Jurkat, Clone E6-1 (cell line): ENCODE measurements at places on chromosomes 16 and 17.
A peak's percentile ranks its signal among the peaks of the same experiment; 100 is the strongest.

DNA sequence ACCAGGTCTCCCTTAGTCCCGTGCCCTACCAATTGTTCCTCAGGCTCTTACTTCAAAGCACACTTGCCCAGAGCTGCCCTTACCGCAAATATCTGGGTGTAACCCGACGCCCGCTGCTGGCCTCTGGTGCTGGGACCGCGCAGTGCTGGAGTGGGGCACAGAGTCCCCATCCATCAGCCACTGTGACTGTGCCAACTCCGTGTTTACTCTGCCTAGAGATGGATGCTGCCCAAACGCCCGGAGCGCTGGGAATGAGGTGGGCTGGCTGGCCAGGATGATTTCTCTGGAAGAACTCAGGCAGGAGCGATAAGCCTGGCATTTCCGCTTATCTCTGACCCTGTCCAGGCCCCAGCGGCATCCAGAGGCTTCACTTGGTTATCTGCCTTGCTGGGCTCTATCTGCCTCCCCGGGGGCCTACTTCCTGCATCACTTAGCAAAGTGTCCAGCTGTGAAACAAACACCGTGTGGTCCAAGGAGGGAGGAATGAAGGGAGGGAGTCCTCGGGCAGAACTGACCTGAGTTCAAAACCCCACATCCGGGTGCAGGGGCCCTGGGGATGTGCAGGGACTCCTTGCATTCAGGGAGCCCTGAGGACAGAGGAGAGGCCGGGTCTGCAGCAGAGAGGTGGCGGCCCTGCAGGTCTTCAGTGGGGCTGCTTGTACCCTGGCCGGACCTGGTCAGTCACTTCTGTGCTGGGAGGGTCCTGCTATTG lies 9.4 kb upstream of the MYLK3 start:
- DNase-seq, result no peak

GRCh38 chr16:22664132-22664531 lies 149.8 kb upstream of the HS3ST2 start:
- DNase-seq, result no peak

- DNase-seq, result no peak
Measured at GRCh38 chr16:84087001-84087400, 29.7 kb downstream of the MBTPS1 start.

DNA sequence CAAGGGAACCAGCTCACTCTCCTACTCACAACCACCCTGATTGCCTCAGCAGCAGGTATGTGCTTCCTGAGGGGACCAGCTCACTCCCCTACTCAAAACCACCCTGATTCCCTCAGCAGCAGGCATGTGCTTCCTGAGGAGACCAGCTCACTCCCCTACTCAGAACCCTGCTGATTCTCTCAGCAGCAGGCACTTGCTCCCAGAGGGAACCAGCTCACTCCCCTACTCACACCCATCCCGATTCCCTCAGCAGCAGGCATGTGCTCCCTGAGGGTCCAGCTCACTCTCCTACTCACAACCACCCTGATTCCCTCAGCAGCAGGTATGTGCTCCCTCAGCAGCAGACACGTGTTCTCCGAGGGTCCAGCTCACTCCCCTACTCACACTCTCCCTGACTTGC lies 26.1 kb upstream of the COG7 start:
- DNase-seq, result no peak

DNA sequence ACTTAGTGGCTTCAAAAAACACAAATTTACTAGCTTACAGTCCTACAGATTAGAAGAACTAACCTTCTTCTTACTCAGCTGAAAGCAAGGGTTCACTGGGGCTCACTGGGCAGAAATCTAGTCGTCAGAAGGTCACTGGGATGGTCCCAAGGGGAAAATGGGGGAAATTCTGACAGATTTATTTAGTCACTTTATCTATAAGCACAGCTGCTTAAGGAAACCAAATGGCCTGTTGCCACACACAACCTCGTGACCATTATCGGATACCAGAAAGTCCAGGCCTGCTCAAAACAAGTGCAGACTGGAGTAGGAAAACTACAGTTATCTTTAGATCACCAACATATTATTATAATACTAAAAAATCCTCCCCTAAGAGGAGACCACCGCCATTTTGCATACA lies 374.6 kb upstream of the ASIC2 start:
- DNase-seq, result no peak

- DNase-seq, result no peak
Measured at GRCh38 chr16:89147085-89147817, 24.3 kb upstream of the CDH15 start.

- DNase-seq, result no peak
Measured at GRCh38 chr17:68248199-68248825, 469 bp downstream of the AMZ2 start.

DNA sequence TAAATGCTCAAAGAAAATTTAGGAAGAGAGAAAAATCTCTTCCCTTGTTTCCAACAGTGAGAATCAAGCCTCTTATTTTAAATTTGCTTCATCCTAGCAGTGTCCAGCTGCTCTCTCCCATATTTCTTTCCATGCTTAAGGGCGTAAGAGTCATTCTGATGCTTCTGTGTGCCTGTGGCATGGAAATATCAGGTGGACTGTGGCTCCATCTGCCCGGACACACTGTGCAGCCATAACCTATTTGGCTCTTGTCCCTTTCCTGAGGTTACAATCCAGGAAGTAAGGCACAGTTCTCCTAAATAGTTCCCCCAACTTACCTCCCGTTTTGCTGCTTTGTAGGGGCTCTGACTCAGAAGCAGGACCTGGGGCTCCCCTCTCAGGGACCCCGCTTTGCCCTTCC lies 6.3 kb upstream of the KRT222 start:
- no peak for DNase-seq

DNA sequence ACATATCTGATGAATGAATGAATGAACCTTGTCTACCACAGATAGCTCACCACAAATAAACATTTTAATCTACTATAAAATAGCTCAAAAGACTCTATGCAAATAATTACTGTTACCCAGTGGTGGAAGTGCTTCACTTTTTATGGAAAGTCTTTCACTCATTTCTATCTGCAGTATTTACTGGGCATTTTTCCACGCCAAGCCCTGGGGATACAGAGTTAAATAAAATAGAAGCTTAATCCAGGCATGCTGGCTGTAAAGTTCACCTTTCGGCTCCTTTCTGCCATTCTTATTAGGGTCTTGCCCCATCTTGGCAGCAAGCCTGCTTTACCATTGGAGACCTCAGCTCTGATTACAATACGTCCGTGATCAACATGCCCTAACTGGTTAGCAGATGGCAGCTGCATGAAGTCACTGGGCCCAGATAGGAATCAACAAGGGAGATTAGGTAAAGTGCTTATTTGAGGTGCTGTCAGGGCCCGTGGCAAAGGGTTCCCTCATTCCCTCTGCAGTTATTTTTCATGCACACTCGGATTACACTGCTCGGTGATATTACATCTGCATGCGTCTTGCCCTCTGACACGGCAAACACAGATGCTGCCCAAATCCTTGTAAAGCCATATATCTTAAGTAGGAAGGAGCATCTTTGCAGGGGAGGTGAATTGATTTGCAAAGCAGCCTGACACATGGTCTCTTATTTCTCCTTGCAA lies 648.9 kb downstream of the WWOX start:
- DNase-seq, result no peak

GRCh38 chr16:24771132-24771778 lies 41.8 kb downstream of the TNRC6A start:
- DNase-seq, result no peak

- DNase-seq, result no peak
Measured at GRCh38 chr16:14513389-14514107, 116.5 kb downstream of the PARN start.

GRCh38 chr17:8580952-8581658 lies 49.4 kb downstream of the MYH10 start:
- no peak for DNase-seq

- no peak for DNase-seq
Measured at GRCh38 chr16:48635199-48635718, 25.3 kb upstream of the N4BP1 start.

- DNase-seq, result no peak
Measured at GRCh38 chr16:51834133-51834532, 683.1 kb upstream of the SALL1 start.

DNA sequence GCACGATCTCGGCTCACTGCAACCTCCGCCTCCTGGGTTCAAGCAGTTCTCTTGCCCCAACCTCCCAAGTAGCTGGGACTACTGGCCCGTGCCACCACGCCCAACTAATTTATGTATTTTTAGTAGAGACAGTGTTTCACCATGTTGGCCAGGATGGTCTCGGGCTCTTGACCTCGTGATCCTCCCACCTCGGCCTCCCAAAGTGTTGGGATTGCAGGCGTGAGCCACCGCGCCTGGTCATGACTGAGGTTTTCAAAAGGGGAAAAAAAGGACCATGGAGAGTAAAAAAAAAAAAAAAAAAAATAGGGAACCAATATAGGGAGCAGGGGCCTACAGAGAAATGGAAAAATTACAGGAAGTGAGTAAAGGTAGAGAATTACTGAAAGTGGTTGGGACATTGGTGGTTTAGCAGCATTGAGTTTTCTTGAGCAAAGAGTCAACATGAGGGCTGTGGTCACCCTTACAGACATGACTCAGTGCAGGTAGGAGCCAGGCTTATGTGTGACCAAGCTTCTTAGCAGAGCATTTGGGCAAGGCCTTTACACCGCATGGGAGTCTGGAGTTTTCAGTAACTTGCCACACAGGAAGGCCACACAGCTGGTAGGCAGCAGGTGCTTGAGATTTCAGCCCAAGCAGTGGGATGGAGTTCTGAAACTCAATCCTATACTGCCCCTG lies 447.3 kb downstream of the HS3ST3B1 start:
- DNase-seq, result peak; percentile 8

DNA sequence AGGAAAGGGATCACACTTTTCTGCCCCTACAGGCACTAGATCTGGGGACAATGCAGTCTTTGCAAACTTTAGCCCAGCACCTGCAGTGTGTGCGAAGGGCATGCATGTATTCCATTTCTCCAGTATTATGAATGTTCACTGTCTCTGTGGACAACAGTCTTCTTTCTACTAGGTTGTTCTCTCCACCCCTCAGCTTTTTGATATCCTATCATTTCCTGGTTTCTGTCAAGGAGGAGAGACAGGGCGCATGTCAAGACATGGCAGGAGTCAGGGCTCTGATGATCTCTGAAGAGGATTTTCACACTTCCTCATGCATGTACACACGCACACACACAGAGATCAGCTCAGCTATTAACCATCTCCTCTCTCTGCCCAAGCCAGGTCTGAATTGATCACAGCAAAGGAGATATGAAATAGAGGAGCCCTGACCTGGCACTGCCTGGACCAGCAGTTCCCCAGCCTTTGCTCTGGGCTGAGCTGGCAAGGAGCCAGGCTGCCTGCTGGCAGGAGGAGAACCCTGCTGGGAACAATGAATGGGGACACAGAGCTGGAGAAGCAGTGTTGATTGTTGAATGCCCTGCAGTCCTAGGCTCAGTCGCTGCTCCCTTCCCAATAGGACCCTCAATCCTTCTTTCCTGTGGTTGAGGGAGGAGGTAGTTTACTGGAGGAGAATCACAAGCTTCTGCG lies 2.6 kb downstream of the GPR179 start:
- no peak for DNase-seq

DNA sequence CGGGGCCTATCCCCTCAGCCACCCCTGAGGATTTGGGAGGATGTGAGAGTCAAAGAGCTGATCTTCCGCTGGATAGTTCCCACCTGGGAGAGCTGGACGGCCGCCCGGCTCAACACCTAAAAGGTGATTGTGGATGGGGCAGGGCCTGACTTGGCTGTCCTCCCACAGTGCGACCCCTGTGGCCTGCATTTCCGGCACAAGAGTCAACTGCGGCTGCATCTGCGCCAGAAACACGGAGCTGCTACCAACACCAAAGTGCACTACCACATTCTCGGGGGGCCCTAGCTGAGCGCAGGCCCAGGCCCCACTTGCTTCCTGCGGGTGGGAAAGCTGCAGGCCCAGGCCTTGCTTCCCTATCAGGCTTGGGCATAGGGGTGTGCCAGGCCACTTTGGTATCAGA lies 4.5 kb downstream of the BCL6B start:
- no peak for DNase-seq

DNA sequence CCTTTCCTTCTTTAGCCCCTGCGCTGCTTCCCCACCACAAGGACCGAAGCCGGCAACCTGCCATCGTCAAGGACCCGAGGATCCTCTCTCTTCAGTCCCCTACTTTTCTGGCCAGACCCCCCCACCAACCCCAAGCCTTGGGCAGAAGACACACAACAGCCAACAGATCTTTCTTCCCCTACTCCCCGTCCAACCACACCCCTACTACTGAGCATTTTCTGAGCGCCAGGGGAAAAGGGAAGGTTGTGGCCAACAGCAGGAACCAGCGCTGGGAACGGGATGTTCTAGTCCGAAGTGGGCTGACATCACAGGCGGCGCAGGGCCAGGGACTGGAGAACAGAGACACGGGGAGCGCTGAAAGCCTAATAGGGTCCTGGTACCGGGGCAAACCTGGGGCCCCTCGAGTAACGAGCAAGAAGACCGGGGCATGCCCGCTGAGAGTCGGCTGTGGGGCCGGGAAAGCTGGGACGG lies 528 bp downstream of the PER1 start:
- no peak for DNase-seq

DNA sequence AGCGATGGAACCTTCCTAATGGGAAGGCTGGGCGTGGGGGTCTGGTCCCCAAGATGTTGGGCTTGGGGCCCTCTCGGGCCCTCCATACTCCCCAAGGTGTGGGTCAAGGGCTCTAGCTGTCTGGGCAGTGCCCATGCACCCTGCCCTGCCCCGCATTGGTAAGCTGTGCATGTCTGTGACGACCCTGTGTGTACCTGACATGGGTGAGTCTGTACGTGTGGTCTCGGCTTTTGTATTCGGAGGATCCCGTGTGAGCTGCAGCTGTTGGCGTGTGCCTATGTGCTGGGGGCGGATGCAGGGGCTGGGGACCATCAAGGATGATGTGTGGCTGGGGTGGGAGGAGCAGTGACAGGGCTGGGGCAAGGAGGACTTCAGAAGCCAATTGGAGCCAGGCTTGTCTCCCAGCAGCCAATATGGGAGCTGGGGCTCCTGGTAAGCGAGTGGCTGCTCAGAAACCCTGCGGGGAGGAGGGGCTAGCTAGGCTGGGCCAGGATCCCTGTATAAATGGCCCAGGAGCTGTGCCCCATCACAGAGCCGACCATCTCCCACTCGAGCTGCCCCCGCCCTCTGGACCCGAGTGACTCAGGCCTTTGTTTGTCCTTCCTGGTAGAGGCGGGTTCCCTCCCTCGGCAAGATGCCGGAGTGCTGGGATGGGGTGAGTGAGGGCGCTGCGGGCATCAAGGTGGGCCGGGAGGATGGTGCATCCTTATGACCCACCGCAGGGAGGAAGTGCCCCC lies at the start of gene NDRG4:
Gene NDRG4 (plus strand): TSS at position 529 of the 737 bp plus-strand sequence. CDS start 106 bp downstream, at position 635.
- peak; percentile 22 for DNase-seq
